ENCODE measurements at places on chromosomes 13 and 19.

DNA sequence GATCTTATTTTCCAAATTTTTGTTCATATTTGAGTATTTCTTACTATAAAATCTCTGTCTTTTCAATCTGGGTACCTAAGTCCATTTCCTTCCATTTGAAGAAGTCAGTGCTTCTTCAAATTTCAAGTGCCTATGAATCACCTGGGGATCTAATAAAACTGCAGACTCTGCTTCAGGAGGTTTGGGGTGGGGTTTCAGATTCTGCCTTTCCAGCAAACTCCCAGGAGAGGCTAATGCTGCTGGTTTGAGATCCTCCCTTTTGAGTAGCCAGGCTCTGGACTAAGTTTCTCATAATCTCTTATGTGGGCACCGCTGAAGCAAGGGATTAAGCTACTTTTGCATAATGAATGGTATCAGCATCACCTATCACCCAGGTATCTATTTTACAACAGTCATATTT is 242.4 kb downstream of the RGCC start:
- DNase-seq: no peak

GRCh38 chr19:7013678-7014077 is 7.6 kb downstream of the MBD3L2B start:
- no peak for DNase-seq

- no peak for DNase-seq
Measured at GRCh38 chr13:111398715-111399299, 78.4 kb downstream of the TEX29 start.

GRCh38 chr19:20513189-20513904 is 52.2 kb downstream of the ZNF737 start:
- no peak for DNase-seq

Data from NCI-H774 (cell line).